ENCODE measurements at places on chromosomes 5 and 9. TPM values are rescaled to one million over a fixed set of nuclear protein-coding genes. Genes with fewer than 3 reads are reported as not detected.
A peak's percentile ranks its signal among the peaks of the same experiment; 100 is the strongest.

DNA sequence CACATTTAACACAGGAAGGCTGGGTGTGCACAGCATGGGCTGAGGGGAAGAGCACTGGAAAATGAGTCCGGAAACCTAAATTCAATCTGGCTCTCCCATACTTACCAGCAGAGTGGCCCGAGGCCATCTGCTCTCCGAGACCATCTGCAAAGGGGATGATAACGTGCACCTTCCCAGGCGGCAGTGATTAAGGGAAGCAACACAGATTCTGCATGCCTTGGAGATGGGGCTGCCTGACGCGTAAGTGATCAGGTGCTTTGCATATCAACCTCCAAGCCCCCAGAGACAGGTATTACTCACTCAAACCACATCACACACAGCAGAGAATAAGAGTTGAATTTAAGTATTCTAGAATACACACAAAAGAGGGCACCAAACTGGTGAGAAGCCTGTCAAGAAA is 9.1 kb downstream of the EPB41L4B start:
- H3K27ac ChIP-seq: no peak overlapping the region
- H3K27me3 ChIP-seq: peaks cover 62% of the 10 kb centered on the region
- H3K4me3 ChIP-seq: no peak overlapping the region
- DNase-seq: no peak
- no peaks in the 10 kb centered on the region for H3K36me3 ChIP-seq

- no peak for DNase-seq
- H3K27me3 ChIP-seq: peaks cover 2% of the 10 kb centered on the region
- H3K27ac ChIP-seq: no peak overlapping the region
- no peaks in the 10 kb centered on the region for H3K36me3 ChIP-seq
Measured at GRCh38 chr9:9410736-9411135, 1202.1 kb downstream of the PTPRD start.

- H3K27me3 ChIP-seq: peaks cover 2% of the 10 kb centered on the region
- no peaks in the 10 kb centered on the region for H3K36me3 ChIP-seq
- H3K4me1 ChIP-seq: no peaks in the 10 kb centered on the region
- H3K4me3 ChIP-seq: no peak overlapping the region
Measured at GRCh38 chr5:115033861-115034260, 135.8 kb downstream of the TRIM36 start.

- H3K36me3 ChIP-seq: no peaks in the 10 kb centered on the region
- H3K4me3 ChIP-seq: no peak overlapping the region
- H3K4me1 ChIP-seq: no peaks in the 10 kb centered on the region
- DNase-seq: no peak
Measured at GRCh38 chr5:71884926-71885325, 165.9 kb downstream of the CARTPT start.

DNA sequence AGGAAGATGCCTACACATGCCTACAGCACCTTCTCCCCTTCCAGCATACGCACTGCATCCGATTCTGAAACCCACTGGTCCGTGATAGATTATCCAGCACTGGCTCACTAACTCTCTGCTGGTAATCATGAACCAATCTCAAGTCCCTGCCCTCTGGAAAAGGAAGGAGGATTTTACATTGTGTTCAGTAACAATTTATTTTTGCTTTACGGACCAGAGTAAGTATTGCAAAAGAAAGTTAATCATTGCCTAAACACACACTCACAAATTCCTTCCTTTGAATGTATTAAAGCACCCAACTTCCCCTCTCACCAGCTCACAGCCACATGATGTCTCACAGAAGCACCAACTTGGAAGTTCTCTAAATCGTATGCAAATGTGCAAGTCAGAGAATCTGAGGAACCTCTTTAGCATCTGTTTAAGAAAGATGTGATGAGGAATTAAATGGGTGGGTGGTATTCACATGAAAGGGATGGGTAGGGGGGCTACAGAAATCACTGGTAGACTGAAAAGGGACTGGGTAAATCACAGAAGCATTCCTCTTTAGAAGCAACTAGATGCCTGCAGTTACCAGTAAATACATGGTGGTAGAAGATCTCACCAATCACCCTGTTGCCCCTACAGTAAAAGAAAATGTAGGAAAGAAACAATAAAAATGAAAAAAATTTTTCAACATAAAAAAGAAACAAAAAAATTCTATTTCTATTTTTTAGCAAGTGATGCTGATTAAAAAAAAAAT is 8.4 kb downstream of the GNAQ start:
- H3K36me3 ChIP-seq: peaks cover 9% of the 10 kb centered on the region
- no peaks in the 10 kb centered on the region for H3K27me3 ChIP-seq
- peak overlapping the region; percentile 46 for H3K4me3 ChIP-seq
- H3K27ac ChIP-seq: no peak overlapping the region

- H3K27ac ChIP-seq: no peak overlapping the region
- H3K27me3 ChIP-seq: no peaks in the 10 kb centered on the region
- no peak overlapping the region for H3K4me3 ChIP-seq
Measured at GRCh38 chr9:131695836-131696460, 43.9 kb downstream of the RAPGEF1 start.

GRCh38 chr5:124706729-124707361 is 39.6 kb downstream of the ZNF608 start:
- H3K27me3 ChIP-seq: no peaks in the 10 kb centered on the region
- no peak overlapping the region for H3K27ac ChIP-seq
- no peak overlapping the region for H3K4me3 ChIP-seq
- DNase-seq: no peak

- H3K27ac ChIP-seq: no peak overlapping the region
- H3K27me3 ChIP-seq: no peaks in the 10 kb centered on the region
- no peak for DNase-seq
- H3K4me3 ChIP-seq: no peak overlapping the region
- H3K4me1 ChIP-seq: no peaks in the 10 kb centered on the region
Measured at GRCh38 chr5:41176952-41177351, 36.4 kb downstream of the C6 start.

- H3K4me3 ChIP-seq: no peak overlapping the region
- H3K4me1 ChIP-seq: no peaks in the 10 kb centered on the region
- H3K27ac ChIP-seq: no peak overlapping the region
- DNase-seq: no peak
Measured at GRCh38 chr5:19532936-19533335, 455.1 kb downstream of the CDH18 start.

DNA sequence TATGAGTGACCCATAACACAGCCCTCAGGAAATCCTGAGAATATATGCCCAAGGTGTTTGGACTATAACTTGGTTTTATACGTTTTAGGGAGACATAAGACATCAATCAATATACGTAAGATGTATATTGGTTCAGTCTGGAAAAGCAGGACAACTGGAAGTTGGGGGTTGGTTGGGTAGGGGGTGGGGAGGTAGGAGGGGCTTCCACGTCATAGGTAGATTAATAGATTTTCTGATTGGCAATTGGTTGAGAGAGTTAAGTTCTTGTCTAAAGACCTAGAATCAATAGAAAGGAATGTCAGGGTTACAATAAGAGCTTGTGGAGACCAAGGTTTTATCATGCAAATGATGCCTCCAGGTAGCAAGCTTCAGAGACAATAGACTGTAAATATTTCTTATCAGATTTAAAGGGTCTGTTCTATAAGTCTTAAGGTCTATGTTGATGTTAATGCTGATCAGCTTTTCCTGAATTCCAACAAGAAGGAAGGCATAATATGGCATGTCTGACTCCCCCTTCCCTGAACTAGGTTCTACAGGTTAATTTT is 2267.7 kb upstream of the ACO1 start:
- no peaks in the 10 kb centered on the region for H3K27me3 ChIP-seq
- no peaks in the 10 kb centered on the region for H3K4me1 ChIP-seq
- no peak for DNase-seq

DNA sequence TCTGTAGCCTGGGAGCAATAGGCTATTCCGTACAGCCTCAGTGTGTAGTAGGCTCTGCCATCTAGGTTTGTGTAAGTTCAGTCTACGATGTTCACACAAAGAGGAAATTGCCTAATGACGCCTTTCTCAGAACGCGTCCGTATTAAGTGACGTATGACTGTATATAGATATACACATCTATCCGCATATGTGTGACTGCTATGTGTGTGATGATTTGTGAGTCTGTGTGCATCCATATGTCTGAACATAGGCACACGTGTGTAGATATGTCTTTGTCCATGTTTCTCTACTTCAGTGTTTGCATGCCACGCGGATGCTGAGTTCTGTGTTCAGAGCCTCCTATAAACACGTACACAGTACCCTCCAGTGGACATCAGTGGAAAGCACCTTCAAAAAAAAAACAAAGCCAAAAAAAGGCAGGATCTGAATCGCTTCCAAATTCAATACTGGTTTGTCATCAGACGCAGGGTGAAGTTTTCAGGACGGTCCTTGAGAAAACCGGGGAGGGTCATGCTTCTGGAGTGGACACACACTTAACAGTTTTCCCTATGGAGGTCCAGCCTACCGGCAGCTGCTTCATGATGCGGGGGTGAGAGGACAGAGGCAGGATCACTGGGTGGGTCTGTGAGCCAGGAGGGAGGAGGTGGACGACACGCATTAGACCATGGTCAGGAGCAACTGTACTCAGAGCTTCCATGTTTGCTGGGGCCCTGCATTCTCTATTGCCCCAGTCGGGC is 29.5 kb upstream of the ALDH1B1 start:
- DNase-seq: no peak
- peak overlapping the region; percentile 59 for H3K4me3 ChIP-seq
- H3K27me3 ChIP-seq: peaks cover 2% of the 10 kb centered on the region
- peak overlapping the region; percentile 11 for H3K27ac ChIP-seq
- peaks cover 4% of the 10 kb centered on the region for H3K4me1 ChIP-seq
- H3K36me3 ChIP-seq: no peaks in the 10 kb centered on the region

- no peaks in the 10 kb centered on the region for H3K36me3 ChIP-seq
- no peak overlapping the region for H3K4me3 ChIP-seq
- peaks cover 12% of the 10 kb centered on the region for H3K4me1 ChIP-seq
Measured at GRCh38 chr5:35129276-35129675, 81.5 kb upstream of the AGXT2 start.

- no peaks in the 10 kb centered on the region for H3K36me3 ChIP-seq
- no peaks in the 10 kb centered on the region for H3K4me1 ChIP-seq
- peaks cover 14% of the 10 kb centered on the region for H3K27me3 ChIP-seq
- DNase-seq: no peak
Measured at GRCh38 chr5:127583866-127584265, 65.0 kb upstream of the CTXN3 start.

DNA sequence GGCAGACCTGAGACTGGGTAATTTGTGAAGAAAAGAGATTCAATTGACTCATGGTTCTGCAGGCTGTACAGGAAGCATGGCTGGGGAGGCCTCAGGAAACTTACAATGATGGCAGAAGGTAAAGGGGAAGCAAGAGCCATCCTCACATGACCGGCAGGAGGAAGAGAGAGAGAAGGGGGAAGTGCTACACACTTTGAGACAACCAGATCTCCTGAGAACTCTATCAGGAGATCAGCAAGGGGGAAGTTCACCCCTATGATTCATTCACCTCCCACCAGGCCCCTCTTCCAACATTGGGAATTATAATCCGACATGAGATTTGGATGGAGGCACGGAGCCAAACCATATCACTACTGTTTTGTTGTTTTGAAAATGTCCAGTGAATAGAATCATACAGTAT is 110.2 kb downstream of the DAPK1 start:
- DNase-seq: no peak
- no peak overlapping the region for H3K27ac ChIP-seq
- H3K27me3 ChIP-seq: peaks cover 15% of the 10 kb centered on the region
- H3K4me3 ChIP-seq: no peak overlapping the region
- H3K36me3 ChIP-seq: no peaks in the 10 kb centered on the region
- peaks cover 6% of the 10 kb centered on the region for H3K4me1 ChIP-seq

The HAVCR2 gene
- 76.9 TPM for total RNA-seq

The RAD17 gene
- total RNA-seq: 25.8 TPM

The KIF4B gene
- not detected for total RNA-seq

The PFN3 gene
- not detected for total RNA-seq

The CCDC107 gene
- total RNA-seq: 36.3 TPM

The TESK1 gene
- 42.2 TPM for total RNA-seq

Data from activated naive CD8-positive, alpha-beta T cell treated with anti-CD3 and anti-CD28 coated beads, Interleukin-2, amount 10 ng/mL, durations not matched to agents 7 days and 5 days (primary cell).